ENCODE measurements at places on chromosomes 4 and X.

DNA sequence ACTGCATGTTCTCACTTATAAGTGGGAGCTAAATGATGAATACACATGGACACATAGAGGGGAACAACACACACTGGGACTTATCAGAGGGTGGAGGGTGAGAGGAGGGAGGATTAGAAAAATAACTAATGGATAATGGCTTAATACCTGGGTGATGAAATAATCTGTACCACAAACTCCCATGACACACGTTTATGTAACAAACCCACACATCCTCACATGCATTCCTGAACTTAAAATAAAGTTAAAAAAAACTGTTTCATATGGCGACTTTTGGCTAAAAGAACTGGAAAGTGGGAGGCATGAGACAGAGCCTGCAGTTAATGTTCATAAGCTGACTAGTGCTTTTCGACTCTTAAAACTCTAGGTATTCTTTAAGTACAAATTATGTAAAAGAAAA lies 98.9 kb upstream of the NPFFR2 start:
- DNase-seq, result no peak

- no peak for DNase-seq
Observed at GRCh38 chr4:108068442-108068841, 78.8 kb downstream of the HADH start.

GRCh38 chrX:43589735-43590134 lies 66.4 kb upstream of the MAOA start:
- DNase-seq, result no peak

DNA sequence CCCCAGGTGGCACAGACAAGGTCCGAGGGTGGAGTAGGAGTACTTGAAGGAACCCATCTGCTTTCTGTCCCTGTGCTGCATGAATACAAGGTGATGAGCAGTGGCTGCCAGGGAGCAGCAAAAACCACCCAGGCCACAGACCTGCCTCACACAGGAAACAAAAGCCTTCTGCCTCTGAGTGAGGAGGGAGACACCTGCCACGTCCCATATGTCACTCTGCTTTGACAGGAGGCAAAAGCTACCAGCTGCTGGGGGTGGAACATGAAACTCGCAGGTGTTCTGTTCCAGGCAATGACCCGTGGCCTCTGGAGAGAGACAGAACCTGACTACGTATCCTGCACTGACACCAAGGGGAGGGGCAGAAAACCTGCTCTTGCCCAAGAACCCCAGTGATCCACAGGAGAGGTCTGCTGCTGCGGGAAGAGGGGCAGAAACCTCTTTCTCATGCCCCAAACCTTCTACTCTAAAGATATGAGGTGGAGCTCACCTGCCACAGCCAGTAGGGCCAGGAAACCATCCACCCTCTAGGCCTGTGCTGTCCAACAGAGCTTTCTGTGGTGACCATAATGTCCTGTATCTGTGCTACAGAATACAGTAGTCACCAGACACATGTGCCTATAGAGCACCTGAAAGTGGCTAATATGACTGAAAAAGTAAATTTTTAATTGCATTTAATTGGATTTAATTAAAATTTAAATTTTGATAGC lies 172.9 kb downstream of the PRDM5 start:
- DNase-seq, result no peak
